ENCODE measurements at places on chromosomes 3 and 15. TPM values are rescaled to one million over a fixed set of nuclear protein-coding genes. Genes with fewer than 3 reads are reported as not detected.

DNA sequence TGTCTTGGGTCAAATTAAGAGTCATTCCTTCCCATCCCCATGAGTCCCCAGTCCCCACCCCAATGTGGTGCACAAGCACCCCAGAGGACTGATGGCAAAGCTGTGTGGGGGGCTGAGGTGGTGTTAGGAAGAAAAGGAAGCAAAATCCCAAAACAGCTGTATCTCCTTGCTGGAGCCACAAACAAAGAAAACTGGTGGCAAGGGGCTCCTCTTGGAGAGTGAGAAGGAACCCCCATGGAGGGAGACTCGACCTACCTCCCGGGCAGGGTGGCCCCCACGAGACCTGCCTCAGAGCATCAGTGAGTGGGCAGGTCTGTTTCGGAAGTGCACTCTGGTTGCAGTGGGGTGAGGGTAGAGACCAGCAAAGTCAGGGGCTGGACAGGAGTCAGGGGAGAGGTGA lies 29.2 kb downstream of the PRR23E start:
- DNase-seq = no peak

DNA sequence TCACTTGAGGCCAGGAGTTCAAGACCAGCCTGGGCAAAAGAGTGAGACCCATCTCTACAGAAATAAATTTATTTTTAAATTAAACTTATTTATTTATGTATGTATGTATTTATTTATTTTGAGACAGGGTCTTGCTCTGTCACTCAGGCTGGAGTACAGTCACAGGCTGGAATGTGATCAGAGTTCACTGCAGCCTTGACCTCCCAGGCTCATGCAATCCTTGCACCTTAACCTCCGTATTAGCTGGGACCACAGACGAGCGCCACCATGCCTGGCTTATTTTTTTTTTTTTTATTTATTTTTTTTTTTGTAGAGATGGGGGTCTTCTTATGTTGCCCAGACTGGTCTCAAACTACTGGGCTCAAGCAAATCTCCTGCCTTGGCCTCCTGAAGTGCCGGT lies 135.2 kb upstream of the HES1 start:
- no peak for DNase-seq

DNA sequence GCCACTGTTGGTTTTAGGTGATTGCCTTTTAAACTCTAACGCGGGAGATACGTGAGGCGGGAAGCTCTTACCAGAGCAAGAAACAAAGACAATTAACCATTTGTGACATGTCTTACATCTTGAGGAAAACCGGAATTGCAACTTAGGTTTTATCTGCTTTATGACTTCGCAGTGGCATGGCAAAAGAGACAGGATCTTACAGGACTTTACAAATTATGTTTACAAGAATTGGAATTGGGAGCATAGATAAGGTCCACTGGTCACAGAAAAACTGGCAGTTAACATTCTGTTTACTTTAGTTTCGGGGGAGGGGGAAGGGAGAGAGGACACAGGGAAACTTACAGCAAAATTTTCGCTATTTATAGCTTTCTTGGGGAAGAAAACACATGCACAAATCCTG lies 1119.6 kb downstream of the ZPLD1 start:
- DNase-seq = no peak

GRCh38 chr3:129039271-129040038 lies 21.1 kb upstream of the GP9 start:
- DNase-seq = no peak

DNA sequence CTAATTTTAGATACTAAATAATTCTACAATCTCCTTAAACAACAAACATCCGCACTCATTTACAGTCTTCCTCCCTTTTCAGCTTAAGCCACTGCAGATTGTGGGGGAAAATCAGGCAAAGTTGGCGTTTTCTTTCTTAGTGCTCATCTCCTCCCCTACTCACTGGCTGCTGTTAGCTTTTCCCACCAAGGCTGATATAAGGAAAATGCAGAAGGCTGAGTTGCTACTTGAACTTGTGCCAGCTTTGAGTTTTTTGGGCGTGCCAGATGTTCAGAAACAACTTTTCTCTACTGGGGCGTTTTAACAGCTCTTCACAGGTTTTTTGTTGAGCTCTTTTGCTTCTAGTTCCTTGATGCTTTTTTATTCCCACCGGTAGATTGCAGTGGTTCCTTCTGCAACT lies 222.0 kb downstream of the PYDC2 start:
- DNase-seq = no peak

GRCh38 chr15:78052001-78052401 lies 25.5 kb downstream of the TBC1D2B start:
- DNase-seq = no peak

DNA sequence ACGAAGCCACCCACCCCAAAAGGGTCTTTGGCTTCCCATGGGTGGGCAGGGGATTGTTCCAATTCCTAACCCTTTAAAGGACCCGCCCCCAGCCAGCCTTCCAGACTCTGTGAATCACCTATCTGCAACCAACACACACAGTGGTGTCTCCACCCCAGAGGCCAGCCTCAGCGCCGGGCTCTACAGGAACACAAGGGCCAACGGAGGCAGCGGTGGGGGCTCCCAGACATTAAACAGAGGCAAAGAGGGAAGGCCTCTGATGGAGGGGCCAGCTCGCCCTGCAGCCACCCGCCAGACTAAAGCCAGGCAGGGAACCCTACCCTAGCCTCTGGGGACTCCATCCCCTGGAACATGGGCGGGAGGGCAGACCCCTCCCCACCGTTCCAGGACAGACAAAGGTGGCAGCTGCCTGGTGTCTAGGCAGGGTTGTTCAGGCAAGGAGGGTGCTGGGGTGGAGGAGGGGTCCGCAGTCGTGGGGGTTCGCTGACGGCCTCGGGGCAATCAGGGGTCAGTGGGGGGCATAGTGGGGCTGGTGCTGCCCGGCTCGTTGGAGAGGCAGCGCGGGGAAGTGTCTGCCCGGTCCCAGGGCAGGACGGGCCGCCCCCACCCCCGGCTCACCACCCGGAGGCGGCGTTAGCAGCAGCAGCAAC lies 448 bp downstream of the SHISA5 start:
- peak; percentile 78 for DNase-seq

DNA sequence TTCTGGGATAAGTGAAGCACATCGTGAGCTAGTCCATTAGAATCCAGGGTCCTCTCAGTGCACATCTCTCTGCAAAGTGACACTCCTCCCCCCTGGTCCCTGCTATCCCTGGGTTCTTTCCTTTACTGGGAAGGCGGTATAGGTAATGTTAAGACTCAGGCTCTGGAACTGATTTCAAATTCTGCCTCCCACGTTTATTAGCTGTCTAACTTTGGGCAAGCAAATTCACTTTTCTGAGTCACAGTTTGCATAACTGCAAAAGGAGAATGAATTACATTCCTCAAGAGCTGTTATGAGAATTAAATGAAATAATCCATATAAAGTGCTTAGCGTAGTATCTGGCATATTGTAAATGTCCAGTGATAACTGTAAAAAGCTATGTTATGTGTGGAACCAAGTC lies 168.1 kb upstream of the LRRN1 start:
- DNase-seq = no peak

DNA sequence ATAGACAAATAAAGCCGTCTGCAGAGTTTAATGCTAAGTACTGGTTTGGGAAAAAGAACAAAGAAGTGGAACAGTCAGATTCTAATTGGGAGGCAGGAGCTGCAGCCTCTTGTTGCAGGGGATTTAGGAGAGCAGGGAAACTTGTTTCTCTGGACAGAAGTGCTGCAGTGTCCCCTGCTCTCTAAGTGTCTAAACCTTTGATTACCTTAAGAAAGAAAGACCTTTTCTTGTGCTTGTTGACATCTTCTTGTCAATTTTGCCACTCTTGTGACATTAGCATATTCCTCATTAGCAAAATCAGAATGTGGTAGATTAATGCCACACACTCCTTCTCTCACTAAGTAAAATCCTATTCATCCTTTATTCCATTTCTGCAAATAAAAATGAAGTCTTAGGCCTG lies 38.8 kb downstream of the TRAT1 start:
- no peak for DNase-seq

DNA sequence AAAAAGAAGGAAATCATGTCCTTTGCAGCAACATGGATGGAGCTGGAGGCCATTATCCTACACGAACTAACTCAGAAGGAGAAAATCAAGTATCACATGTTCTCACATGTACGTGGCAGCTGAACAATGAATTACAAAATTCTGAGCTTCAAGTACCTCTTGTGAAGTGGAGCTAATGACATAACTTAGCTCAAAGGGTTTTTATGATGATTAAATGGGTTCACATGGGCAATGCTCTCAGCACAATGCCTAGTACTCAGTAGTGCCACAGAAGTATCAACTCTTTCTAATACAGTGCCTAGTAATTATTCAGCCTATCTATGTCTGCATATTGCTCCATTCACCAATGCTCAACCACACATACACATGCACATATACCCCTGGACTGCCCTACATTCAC lies 407.5 kb upstream of the WNT5A start:
- DNase-seq = no peak

DNA sequence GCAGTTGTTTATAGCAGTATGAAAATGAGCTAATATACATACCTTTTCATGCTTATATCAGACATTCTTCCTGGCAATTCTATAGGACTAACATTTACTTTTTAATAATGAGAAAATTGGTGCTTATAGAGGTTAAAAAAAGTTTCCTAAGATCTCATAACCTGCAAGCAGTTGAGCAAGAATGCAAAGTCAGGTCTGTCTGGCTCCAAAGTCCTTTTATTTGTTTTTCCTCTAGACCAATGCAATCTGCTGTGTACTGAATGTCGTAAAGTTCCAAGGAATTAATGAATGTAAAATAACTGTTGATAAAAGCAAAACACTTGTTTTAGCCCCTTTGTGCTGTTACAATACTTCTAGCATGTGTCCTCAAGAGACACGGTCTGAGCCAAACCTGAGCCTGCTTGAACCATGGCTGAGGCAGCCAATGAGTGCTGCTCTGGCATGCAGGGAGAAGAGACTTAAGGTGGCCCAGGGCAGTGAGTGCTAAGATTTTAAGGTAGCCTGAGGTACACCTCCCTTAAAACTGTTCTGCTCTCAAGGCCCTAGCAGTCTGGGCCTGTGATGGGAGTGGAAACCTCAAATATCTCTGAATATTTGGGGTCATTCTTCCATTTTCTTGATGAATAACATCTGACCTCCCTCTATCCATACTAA lies 555.1 kb upstream of the NAALADL2 start:
- no peak for DNase-seq

DNA sequence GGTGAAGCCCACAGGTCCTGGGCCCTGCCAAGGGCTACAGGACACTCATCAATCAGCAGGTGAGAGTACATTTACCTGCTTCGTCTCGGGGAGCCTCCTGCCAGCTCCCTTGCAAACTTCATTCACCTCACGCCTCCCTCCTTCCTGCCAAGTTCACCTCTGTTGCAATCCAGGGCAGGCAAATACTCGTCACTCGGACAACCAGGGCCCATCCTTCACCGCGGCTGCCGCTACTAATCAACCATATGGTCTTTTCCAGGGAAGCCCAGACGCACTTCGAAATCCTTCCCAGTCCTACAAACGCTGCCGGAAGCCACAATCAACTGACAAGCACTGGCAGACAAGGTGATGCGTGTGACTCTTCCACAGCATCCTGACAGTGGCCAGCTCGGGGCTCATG lies 200.7 kb upstream of the NSMCE3 start:
- no peak for DNase-seq

- no peak for DNase-seq
Observed at GRCh38 chr3:33901862-33902563, 103.6 kb downstream of the PDCD6IP start.

DNA sequence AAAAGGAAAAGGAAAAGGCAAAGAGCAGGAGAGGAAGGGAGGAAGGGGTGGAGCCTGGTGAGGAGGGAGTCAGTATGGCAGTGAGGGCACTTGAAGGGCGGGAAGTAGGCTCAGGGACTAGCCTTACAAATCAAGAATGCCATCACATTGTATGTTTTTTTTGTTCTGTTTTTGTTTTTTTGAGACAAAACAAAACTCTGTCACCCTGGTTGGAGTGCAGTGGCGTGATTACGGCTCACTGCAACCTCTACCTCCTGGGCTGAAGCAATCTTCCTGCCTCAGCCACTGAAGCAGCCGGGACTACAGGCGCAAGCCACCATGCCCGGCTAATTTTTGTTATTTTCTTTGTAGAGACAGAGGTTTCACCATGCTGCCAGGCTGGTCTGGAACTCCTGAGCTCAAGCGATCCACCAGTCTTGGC lies 10.5 kb upstream of the PIK3CB start:
- no peak for DNase-seq

- no peak for DNase-seq
Observed at GRCh38 chr3:42702982-42703694, 540 bp upstream of the HHATL start.

DNA sequence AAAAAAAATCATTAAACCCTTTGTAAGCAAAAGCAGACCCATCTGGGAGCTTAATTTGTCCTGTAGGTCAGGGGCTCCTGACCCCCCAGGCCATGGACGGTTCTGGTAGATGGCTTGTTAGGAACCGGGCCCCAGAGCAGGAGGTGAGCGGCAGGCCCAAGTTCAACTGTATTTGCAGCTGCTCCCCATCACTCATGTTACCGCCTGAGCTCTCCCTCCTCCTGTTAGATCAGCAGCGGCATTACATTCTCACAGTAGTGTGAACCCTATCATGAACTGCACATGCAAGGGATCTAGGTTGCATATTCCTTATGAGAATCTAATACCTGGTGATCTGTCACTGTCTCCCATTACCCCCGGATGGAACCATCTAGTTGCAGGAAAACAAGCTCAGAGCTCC lies 60.7 kb downstream of the FSIP1 start:
- DNase-seq = no peak

DNA sequence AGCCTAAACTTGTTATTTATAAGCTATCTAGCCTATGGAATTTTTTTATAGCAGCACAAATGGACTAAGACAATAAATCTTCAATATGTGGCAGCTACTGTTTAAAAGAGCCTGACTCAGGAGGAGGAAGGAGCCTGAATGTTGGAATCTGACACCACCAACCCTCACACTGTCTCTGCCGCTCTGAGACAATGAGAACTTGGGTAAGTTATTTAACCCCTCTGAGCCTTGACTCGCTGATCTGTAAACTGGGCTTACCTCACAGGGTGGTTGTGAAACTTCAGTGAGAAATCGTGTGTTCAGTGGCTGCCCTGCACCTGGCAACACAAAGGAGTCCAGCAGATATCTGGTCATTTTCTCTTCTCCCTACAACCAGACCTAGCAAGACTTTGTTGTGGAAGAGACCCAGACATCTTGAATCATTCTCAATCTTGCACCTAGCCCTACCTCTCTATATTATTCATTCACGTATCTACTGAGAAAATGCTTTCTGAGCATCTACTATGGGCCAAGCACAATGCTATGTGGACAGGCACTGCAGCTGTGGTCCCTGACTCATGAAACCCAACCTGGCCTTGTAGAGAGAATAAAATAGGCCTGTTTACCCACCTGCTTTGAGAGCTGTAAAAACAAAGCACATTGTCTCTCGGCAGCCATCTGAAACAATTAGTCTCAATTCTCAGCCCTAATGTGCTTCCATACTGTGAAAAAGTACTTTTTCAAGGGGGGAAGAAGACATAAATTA lies 81.9 kb upstream of the SLC25A36 start:
- DNase-seq = no peak

The PLA2G4D gene
- 0.33 TPM for total RNA-seq

The SPINT1 gene
- total RNA-seq = 117 TPM

The EBLN2 gene
- total RNA-seq = 3.8 TPM

The DCP1A gene
- 15.1 TPM for total RNA-seq

The SMAD6 gene
- total RNA-seq = 7.0 TPM

The BUB1B gene
- 144 TPM for total RNA-seq
